ENCODE measurements at places on chromosomes 1 and 21.

DNA sequence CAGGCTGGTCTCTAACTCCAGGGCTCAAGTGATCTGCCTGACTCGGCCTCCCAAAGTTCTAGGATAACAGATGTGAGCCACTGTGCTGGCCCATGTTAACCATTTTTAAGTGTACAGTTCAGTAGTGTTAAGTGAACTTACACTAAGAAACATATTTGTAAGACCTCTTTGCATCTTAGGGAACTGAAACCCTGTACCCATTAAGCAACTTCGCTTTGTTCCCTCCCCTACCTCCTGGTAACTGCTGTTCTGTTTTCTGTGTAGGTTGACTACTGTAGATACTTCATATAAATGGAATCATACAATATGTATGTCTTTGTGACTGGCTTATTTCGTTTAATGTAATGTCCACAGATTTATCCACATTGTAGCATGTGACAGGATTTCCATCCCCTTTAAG is 11.0 kb downstream of the NUDC start:
- DNase-seq, result no peak

- no peak for DNase-seq
These were observed 7.6 kb downstream of the TXNIP start for GRCh38 chr1:145988773-145989172.

GRCh38 chr1:1292442-1292779 is 12.2 kb downstream of the SCNN1D start:
- no peak for DNase-seq

- no peak for DNase-seq
These were observed 67.0 kb upstream of the CD34 start for GRCh38 chr1:207977876-207978275.

DNA sequence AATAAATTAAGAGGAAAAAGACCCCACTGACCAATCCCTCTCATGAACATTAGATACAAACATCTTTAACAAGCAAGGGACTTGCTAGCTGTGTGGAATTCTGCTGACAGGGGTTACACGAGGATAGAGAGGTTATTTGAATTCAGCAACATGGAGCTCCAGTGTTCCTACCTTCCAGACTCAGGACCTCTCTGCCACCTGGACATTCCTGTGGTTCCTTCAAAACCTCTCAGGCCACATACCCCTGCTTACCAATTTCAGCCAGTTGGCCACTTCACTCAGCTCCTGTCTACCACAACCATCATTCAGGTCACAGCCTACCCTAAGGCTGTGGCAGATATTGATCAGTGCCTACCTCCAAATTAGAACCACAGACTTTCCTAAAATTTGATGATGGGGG is 147.5 kb downstream of the RRAGC start:
- DNase-seq, result no peak

GRCh38 chr1:30957560-30958222 is 49.1 kb upstream of the SDC3 start:
- DNase-seq, result no peak

DNA sequence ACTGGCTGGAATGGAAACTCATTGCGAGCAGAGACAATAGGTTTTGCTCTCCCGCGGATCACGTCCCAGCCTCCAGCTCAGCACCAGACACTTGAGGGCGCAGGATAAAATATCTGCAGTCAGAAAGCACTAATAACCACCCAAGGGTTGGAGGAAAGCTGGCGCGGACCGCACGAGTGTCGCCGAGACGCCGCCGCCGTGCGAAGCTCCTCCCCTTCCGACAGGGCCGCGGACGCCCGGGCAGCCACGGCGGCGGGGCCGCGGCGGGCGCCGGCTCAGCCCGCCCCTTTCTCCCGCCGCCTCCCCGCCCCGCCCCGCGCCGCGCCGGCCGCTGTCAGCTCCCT is at the start of gene CMPK1:
Gene CMPK1 (plus strand): TSS at position 213 of the 344 bp plus-strand sequence. CDS start 156 bp downstream, outside the sequence.
- DNase-seq, result peak; percentile 88

GRCh38 chr1:211928993-211929637 is 98.6 kb upstream of the LPGAT1 start:
- DNase-seq, result peak; percentile 59

DNA sequence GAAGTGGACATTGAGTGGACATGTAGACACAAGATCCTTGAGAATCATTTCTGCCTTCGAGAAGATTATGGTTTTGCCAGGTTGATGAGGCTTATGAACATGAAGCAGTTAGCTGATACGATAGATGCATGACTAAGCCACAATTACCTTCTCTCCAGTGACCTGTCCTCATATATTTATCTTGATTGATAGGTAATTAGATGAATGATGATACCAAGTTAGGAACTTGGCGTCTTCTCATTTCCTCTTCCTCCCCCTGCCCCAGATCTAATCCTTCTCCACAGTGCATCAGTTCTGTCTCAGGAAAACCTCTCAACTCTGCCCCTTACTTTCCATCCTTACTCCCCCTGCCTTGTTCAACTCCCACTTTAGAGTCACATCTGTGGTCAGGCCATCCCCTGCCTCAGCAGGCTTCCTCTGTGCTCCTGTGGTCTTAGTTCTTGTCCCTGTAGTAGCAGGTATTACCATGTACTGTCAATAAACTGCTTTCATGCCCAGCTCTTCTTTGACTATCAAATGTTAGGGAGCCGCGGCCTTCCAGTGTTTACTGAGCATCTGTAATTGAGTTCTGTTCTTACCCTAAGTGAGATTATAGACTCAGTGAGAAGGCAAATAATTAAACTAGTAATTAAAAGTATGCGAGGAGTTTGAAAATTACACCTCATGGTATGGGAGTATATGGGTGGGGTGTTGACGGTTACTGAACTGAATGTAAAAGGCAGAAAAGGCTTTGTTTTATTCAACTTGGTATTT is 5.1 kb downstream of the ST6GALNAC3 start:
- no peak for DNase-seq

GRCh38 chr1:30258876-30259275 is 464.5 kb downstream of the MATN1 start:
- DNase-seq, result no peak

DNA sequence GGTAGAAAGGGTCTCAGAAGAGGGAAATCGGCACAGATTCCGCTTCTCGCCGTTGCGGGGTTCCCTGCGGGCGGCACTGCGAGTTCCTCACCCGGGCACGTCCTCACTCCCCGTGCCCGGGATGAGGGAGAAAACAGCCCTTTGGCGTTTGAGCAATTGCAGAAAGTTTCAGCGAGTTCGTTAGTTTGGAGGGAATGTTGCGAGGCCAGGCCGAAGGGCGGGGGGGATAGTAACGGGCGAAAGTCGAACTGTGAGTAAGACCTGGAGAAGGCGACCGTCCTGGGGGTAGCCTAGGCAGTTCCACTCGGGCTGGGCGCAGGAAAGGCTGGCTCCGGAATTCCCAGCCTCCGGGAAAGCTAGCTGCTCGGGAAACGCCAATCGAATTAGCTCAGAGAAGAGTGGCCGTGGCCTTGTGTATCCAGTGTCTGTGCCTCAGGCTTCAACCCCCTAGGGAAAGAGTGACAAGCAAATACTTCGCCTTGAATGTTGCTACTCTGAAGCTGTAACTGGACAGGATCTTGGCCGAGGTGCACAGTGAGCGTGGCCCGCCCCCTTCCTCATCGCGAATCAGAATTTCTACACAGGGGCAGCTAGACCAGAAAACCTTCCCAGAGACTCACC is 787 bp downstream of the PTGFR start:
- DNase-seq, result no peak

DNA sequence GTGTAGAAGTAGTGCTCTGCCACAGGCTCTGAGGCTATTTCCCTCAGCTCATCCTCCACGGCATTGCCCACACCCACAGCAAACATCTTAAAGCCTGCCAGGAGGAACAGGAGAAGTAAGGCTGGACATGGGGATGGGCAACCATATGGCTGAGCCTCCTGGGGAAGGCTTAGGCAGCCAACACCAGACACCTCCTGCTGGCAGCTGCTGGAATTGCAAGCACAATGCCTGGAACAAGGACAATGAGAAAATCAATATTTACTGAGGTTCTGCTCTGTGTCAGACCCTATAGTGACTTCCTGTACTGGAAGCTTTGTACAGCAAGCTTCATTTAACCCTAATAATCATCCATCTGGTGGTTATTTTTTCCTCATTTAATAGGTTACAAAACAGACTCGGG is 8.2 kb downstream of the MATN1 start:
- no peak for DNase-seq

GRCh38 chr1:101301446-101302057 is 64.7 kb downstream of the S1PR1 start:
- no peak for DNase-seq

DNA sequence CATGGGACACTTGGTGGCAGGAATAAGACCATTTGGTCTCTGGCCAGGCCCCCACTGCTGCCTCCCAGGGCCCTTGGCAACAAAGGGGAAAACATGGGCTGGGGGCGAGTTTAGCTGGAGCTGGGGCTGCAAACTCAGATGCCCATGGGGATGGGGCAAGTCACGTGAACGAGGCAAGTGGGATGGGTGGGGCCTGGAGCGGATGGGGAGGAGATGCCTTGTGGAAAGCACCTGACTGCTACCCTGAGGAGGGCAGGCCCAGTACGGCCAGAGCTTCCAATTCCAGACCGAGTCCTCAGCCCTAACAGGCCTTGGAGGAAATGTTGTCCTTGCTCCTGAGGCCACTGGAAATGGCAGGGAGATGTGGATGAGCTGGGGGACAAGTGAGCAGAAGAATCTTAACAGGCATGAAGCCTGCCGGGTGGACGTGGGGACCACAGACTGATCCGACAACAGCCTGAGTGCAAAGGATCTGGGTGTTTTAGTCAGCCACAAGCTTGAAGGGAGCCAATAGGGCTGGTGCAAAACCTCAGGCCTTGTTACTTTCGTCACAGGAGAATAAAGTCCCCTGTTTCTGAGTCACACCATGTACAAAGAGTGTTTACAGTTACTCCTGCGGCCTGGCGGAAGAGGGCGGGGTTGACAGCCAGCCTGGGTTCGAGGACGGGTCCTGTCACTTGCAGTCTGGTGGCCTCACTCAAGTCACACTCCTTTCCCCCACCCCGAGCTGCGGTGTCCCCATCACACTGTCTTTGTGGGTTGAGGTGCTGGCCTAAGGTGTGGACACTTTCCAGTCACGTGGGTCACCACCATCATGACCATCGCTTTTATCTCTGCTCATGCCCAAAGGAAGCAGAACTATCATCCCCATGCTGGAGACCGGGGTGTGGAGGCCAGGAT is 19.1 kb downstream of the RUNX3 start:
- no peak for DNase-seq

- DNase-seq, result no peak
These were observed 5.1 kb upstream of the NT5C1A start for GRCh38 chr1:39676948-39677548.

DNA sequence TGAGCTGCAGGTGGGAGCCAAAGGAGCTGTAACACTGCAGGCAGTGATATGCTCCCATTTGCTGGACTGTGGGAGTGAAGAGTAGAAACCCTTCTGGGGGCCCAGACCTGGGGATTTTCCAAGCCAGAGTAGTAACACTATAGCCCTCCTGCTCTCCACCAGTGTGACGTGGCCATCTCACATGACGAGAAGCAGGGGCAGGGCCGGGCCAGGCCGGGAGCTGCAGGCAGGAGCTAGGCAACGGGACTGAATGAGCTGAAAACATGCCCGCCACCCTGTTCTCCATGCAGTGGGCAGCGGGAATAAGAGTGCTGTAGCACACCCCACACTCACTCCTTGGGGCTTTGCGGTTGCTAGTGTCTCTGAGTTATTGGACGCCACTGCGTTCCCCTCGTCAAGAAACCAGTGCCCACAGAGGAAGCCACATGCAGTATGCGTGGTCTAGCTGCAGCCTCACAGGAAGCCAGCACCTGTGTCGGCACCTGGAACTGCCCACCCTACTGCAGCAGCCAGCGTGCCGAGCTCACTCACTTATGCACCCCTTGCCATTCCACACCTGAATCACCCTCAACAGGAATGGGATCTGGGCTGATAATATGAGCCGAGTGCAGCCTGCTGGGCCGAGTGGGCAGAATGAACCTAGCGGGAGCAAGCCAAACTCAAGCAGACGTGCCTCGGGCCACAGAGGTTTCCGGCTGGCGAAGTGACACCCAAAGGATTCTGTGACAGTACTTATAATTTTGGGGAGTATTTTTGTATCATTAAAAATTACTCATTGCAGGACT is 1389.6 kb downstream of the KCNT2 start:
- DNase-seq, result no peak

DNA sequence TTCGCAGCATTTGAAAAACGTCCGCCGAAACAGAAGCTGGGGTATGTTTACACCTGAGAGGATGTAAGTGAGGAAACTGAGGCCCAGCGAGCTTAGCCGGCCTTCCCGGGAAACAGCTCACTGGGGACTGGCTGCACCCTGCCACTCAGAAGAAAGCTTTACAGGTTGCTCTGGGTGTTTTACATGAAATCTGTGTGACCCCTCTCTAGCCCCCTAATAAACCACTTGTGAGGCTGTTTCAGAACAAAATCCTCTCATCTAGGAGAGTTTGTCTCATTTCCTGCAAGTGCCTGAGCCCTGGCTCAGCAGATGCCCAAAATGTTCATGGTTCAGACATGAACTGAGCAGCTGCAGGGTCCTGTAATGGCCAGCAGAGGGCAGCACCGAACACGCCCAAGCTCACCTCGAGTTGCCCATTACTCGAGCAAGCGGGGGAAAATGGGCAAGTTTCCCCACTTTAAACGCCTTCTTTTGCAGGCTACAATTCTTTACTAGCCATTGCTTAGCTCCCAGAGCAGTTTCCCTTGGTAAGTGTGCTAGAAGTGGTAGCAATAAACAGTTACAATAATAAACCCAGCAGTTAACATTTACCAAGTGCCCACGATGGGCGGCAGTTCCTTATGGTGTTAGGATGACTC is 76.4 kb downstream of the FHAD1 start:
- peak; percentile 25 for DNase-seq

- peak; percentile 50 for DNase-seq
These were observed 4.8 kb downstream of the RIPK4 start for GRCh38 chr21:41761934-41762635.

- DNase-seq, result no peak
These were observed 1.6 kb downstream of the NRIP1 start for GRCh38 chr21:15063081-15063813.

DNA sequence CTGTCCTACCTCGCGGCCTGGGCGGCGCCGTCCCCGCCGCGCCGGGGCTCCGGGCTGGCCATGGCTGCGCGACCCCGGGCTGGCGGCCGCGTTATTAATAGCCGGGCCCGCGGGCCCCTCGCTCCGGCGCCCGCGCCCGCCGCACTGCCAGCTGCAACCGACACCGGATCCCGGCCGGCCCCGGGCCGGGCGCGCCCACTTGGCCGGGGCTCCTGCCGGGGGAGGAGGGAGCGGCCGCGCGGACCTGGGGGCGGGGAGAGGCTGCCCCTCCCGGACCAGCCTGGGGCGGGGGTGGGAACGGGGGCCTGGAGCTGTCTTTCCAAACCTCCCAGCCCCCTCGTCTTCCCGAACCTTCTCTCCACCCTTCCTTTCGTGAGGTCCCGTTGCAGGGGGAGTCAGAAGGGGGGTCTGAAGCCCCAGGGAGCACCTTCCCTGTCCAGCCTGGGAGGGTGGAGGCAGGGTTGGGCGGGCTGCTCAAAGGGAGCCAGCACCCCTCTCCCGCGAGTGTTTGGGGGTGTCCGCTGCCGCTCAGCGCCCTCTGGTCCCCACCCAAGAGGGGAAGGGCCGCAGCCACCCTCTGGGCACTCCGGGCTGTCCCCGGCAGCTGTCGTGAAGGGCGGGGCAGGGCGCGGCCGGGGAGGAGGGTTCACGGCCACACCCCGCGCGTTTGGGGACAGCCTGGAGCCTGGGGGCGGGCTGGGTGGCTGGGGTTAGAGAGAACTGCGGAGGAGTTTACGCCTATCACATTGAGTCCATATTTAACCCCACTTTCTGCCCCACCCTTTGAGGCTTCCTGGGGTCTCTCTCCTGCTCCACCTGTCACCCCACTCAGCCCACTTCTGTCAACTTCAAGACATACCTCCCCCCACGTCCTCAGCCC is at the start of gene SYNC:
Gene SYNC (minus strand): TSS at position 172 of the 880 bp plus-strand sequence. CDS start 110 bp downstream, at position 62.
- no peak for DNase-seq
